ENCODE measurements at places on chromosomes 7 and 10.

DNA sequence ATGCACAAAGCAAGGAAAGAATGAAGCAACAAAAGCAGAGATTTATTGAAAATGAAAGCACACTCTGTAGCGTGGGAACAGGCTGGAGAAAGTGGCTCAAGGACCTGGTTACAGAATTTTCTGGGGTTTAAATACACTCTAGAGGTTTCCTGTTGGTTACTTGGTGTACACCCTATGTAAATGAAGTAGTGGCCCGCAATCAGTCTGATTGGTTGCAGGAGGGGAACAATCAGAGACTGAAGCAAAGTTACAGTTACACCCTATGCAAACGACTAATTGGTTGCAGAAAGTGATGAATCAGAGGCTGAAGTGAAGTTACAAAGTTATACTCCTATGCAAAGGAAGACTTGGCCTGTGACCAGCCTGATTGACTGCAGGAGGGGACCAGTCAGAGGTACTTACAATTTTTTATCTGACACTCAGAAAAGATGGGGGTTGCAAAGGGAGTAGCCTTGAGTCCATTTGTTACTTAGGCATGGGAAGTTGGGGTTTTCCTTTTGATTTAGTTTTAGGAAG is 3.6 kb upstream of the MTPN start:
- DNase-seq, result no peak

DNA sequence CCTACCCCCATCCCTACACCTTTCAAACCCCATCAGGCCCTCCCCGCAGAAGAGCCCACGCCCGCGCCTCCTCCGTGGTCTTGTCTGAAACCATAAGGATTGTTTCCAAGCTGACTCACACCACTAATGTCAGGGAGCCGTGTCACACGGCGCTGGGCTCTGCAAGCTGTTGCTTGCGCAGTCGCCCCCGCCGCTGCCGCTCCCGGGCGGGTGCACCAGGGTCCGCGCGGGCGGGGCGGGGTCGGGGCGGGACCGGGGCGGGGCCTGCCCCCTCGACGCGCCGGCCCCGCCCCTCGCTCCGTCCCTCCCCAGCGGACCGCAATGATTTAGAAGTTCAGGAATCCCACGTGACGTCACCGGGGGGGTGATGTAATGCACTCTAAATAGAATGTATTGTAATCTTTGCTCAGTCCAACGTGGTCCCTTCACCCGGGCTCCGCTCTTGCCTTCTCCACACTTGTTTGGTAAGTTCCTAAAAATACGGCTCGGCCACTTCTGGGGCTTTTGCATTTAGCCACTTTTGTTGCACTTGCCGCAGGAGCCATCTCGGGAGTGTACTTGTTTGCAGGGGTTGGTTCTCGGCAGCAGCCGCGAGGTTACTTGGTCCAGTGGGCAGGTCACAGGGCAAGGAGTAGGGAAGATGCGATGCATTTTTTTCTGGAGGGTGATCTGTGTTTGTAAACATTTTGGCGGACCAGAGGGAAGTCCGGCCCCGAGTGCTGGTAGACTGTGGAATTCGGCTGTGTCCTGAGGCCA is 3.2 kb upstream of the CREB5 start:
- peak; percentile 89 for DNase-seq

GRCh38 chr7:51444936-51445335 is 128.3 kb upstream of the COBL start:
- DNase-seq, result no peak

GRCh38 chr7:94940241-94940640 is 32.8 kb downstream of the PPP1R9A start:
- no peak for DNase-seq

DNA sequence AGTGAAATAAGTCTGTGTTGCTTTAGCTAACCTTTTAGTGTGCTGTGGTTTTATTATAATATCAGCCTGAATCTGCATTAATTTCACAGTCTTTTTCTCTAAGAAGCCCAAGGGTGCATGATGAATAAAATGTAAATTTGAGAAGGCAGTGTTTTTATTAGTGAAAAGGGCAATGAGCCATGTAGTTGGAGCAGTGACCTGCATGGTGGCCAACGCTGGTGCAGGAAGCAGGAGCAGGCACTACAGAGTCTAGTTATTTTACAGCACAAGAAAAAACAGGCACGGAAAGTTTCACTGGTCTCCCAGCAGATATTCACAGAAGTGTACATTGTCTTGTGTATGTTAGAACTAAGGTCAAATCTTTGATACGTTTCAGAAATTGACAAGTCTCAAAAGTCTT is 247.8 kb downstream of the CELF2 start:
- no peak for DNase-seq

GRCh38 chr7:97697396-97697795 is 34.5 kb upstream of the TAC1 start:
- no peak for DNase-seq

DNA sequence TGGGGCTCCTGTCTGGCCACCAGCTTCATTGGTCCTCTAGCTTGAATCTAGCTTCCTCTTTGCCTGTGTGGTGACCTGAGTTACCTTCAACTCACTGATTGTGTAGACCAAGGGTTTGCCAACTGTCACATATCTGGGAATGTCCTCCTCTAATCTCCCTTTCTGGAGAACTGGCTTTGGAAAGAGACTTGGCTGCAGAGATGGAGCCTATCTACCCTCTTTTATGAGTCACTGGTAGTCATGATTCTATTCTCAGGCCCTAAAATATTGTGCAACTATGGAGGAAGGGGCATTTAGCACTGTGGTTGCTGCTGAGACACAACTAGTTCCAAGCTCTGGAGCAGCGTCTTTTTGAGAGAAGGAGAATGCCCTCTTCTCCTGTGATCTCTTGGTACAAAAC is 691.3 kb downstream of the KCNMA1 start:
- DNase-seq, result no peak

DNA sequence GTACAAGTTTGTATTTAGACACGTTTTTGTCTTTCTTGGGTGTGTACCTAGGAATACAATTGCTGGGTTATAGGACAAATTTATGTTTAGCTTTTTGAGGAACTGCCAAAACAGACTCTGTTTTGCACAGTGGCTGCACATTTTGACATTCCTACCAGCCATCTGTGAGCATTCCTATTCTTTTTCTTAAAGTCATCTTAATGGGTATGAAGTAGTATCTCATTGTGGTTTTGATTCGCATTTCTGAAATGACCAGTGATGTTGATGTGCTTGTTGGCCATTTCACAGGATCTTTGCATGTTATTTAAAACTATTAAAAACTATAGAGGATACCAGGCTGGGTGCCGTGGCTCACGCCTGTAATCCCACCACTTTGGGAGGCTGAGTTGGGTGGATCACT is 32.6 kb upstream of the IL15RA start:
- no peak for DNase-seq

DNA sequence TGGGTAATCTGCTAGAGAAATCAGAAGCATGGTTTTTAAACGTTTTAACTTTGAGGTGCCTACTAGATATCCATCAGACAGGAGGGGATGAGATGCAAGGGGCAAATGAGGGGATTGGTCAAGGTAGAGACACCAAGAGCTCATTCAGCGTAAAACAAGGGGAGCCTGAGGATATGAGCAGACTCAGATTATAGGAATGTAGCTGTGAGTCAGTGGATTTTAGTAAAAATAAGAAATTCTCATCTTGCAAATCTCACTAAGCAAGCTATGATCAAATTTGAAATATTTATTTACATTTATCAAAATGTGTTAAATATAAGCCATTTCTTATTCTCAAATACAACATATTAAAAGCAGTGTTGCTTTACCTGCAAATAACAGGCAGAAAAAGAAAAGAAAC is 21.4 kb upstream of the TFEC start:
- DNase-seq, result no peak

GRCh38 chr10:105075031-105075430 is 433.9 kb downstream of the SORCS3 start:
- no peak for DNase-seq

DNA sequence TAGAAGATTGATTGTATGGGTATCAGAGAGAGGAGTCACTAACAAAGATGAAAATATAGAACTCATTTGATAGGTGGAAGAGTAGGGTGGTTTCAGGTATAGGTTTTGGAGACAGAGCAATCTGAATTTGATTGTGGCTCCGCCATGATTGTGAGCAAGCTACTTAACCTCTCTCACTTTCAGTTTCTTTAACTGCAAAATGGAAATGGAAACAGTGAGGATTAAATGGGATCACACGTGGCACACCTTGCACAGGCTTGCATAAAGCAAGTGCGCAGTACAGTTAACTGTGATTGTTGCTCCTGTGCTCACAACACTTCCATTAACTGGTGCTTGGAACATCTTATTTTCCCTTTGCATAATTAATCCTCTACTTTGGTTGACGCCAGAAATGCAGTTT is 54.9 kb downstream of the ATXN7L1 start:
- no peak for DNase-seq

- DNase-seq, result no peak
These were observed 680.6 kb upstream of the MBL2 start for GRCh38 chr10:53453196-53453595.

- DNase-seq, result no peak
These were observed 21.2 kb downstream of the BMPER start for GRCh38 chr7:33926535-33926934.

GRCh38 chr7:148983200-148984146 is 44.8 kb downstream of the PDIA4 start:
- peak; percentile 37 for DNase-seq

- DNase-seq, result no peak
These were observed 98.7 kb downstream of the RAMP3 start for GRCh38 chr7:45256309-45256708.

- DNase-seq, result no peak
These were observed 55.2 kb downstream of the ELMO1 start for GRCh38 chr7:37393476-37393875.

DNA sequence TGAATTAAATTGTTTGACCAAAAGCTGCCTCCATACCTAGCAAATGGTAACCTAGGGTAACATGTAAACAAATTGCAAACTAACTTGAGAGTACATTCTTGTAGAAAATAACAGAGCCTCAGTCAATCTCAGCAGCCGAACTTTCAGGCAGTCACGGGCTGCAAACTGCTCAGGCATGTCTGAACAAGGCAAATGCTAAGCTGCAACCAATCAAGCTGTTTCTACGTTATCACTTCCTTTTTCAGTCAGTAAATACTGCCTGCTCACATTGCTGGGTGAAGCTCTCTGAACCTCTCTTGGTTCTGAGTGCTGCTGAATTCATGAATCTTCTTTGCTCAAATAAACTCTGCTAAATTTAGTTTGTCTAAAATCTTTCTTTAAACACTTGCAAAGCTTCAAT is 1212.4 kb downstream of the SORCS1 start:
- no peak for DNase-seq
